Glomerular endothelial cell (primary cell): ENCODE measurements at places on chromosomes 16 and 17. TPM values are rescaled to one million over a fixed set of nuclear protein-coding genes. Genes with fewer than 3 reads are reported as not detected.
A peak's percentile ranks its signal among the peaks of the same experiment; 100 is the strongest.

- no peak for DNase-seq
Measured at GRCh38 chr17:81983639-81984373, 6.4 kb downstream of the ASPSCR1 start.

The HS3ST3B1 gene
- 7.0 and 9.4 TPM in 2 replicates for total RNA-seq

GRCh38 chr16:89417352-89417751 is 73.0 kb downstream of the ANKRD11 start:
- DNase-seq, result no peak

GRCh38 chr17:41972571-41973407 is 6.2 kb downstream of the CNP start:
- no peak for DNase-seq

GRCh38 chr16:87324411-87325275 is 7.5 kb upstream of the C16orf95 start:
- no peak for DNase-seq

The EVPL gene
- total RNA-seq, result 0.06 and 1.2 TPM in 2 replicates

DNA sequence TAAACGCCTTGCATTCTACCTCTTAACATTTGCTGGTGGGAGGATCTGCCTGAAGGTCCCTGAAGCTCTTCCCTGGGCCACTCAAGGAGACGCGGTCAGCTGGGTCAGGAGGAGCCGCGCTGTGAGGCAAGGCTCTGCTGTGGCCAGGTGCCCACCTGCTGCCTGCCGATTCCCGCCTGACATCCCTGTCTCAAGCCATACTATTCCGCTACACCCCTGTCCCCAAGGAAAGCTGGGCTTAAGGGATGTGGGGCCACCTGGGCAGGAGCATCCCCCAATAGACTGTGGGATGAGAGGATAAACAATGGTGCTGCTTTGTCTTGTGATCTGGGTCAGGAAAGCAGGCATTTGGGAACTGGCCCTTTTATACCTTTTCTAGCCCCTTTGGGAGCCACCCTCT is 5.1 kb downstream of the TPPP3 start:
- no peak for DNase-seq

DNA sequence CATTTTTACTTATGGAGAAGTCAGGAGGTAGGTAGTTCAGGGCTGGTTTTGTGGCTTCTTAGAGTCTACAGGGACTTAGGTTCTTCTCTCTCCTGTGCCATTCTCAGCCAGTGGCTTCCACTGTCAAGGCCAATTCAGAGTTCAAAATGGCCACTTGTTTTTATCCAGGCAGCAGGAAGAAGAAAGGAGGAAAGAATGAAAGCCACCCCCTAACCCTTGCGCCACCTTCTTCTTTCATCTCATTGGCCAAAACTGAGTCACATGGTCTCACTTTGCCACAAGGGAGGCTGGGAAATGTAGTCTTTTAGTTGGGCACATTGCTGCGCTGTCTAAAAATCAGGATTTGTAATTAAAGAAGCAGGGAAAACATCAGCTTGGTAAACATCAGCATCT is 60.8 kb upstream of the MED9 start:
- DNase-seq, result peak; percentile 63

- DNase-seq, result no peak
Measured at GRCh38 chr17:80190716-80191115, 20.9 kb downstream of the CARD14 start.

The SULT1A2 gene
- total RNA-seq, result not detected in 2 replicates

GRCh38 chr17:57288773-57289121 is 32.4 kb downstream of the MSI2 start:
- no peak for DNase-seq

The TELO2 gene
- total RNA-seq, result 17.3 and 26.4 TPM in 2 replicates

DNA sequence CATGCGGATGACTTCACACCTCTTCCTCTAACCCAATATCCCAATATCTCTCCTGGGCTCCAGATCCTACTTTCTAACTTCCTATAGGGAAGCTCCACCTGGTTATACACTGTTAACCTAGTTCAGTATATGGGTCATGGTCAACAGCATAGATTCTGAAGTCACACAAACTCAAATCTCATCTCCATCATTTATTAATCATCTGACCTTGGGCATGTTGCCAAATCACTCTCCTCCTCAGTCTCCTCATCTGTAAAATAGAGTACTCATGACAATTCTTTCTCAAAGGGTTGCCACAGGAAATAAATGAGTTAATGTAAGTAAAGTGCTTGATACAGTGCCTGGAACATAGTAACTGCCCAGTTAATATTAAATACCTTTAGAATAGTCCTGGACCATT is 593 bp upstream of the CD300E start:
- no peak for DNase-seq

The HES7 gene
- not detected in 2 replicates for total RNA-seq

DNA sequence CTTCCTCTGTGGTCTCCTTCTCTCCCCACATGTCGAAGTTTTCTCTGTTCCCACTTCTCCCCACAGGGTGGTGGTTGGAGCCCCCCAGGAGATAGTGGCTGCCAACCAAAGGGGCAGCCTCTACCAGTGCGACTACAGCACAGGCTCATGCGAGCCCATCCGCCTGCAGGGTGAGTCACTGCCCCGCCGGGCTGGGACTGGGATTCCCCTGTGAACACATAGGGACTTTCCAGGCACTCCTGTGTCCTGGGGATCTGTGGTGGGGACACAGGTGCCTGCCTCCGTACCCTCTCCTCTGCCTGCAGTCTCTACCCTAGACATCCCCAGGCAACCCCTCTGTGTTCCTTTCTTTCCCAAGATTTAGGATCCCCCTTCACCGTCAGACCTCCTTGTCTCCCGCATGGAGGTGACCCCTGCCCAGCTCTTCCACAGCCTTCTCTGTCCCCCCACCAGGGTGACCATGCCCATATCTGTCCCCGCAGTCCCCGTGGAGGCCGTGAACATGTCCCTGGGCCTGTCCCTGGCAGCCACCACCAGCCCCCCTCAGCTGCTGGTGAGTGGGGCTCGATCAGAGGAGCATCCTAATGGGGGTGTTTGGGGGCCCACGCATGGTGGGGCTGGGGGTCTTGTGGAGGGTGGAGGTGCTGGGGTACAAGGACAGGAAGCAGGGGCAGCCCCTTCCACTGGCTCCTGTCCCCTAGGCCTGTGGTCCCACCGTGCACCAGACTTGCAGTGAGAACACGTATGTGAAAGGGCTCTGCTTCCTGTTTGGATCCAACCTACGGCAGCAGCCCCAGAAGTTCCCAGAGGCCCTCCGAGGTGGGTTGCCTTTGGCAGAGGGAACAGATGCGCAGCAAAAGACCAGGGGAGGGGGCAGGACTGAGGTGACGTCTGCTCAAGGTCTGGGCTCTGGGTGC is 5.8 kb downstream of the ITGAM start:
- DNase-seq, result no peak

The PLA2G10 gene
- total RNA-seq, result not detected in 2 replicates

The GDPD3 gene
- total RNA-seq, result 0.82 and 5.3 TPM in 2 replicates

DNA sequence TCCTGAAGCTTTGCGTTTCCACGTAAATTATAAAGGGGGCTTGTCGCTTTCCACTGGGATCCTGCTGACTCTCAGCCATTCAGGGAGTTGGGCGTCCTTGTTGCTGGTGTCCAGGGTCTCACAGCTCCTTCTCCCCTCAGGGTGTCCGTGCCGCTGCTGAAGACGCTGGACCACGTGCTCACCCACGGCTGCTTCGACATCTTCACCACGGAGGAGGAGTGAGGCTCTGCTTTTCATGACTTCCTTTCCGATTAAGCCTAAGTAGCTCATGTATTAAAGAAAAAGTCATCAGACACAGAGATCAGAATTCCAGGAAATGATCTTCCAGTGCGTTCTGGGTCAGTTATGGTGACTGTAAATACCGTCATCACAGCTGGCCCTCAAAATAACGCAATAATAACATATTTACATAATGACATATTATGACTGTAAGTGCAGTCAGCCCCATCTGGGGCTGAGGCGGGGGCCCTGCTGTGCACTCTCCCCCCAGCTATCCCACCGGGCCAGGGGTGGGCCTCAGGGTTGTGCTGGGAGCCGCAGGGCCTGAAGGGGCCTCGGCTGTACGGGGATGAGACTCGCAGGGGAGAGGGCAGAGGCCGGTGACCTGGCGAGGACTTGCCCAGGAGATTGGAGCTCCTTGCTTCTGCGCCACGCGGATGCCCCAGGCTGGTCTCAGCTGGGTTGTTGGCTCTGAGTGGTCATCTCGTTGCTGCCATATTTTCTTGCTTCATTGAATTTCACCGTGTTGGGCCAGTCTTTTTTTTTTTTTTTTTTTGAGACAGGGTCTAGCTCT is 92.9 kb upstream of the ZNF750 start:
- DNase-seq, result peak; percentile 7

DNA sequence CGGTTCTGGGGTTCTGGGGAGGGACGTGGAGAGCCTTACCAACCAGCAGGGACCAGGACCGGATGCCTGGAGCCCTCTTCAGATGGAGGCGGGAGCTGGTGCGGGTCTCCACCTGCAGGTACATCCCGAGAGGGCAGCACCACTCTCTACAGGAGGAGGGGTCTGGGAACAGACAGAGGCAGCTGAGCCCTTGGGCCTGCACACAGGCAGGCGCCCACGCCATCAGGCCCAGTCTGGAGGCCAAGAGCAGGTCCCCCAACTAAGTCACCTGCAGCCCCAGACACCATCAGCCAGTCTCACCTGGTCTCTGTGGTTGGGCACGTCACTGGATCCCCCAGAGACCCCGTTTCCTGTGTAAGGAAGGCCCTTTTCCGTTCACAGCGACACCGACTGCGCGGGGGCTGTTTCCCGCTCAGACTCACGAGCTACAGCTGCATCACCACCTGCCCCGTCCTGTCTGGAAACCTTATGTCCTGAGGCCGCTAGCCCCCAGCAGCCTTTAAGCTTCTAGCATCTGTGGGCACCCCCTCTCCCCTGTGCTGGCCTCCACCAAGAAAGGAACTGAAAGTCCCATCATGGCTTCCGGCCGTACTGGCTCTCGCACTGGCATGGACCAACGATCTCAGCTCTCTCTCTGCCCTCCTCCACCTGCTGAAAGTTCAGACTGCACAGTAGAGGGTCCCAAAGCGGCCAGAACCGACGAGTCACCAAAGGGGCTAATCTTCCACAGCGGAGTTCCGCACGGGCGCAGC is 1.2 kb downstream of the CYBC1 start:
- no peak for DNase-seq

DNA sequence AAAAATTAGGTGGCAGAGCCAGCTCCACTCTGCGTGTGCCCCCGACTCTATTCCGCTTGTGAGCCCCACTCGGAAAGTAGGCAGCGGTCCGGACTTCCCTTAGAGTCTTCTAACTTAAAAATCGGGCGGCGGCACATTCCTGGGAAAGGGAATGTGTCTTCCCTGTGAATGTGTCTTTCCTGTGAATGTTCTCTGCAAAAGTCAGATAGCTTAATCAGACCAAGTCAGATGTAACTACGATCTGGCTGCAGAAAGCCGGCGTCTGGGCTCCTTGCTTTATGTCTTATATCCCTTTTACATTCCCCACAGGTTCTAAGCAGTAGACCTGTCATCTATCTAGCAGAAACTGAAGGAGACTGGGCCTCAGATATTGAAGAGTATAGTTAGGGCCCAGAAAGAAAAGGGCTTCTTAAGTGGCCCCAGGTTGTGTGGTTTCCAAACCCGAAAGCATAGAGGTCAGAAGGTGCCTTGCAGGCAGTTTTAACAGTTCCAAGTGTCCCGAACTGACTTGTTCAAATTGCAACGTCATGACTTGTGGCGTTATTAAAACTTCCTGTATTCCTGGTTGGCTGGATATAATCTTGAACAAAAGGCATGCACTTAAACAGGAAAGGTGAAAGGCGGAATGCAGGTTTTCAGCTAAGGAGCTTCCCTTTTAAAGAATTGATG is 601 bp downstream of the PHKB start:
- DNase-seq, result peak; percentile 36

- no peak for DNase-seq
Measured at GRCh38 chr17:21686165-21687015, 5.9 kb upstream of the KCNJ18 start.

The XYLT1 gene
- 5.6 and 6.0 TPM in 2 replicates for total RNA-seq

- no peak for DNase-seq
Measured at GRCh38 chr17:34980681-34981537, 597 bp downstream of the LIG3 start.

- no peak for DNase-seq
Measured at GRCh38 chr16:20612551-20613480, 36.6 kb upstream of the ACSM2B start.

The TEX19 gene
- total RNA-seq, result not detected in 2 replicates

- no peak for DNase-seq
Measured at GRCh38 chr17:62121025-62121730, 56.1 kb upstream of the MED13 start.

The LASP1 gene
- total RNA-seq, result 341 and 399 TPM in 2 replicates

DNA sequence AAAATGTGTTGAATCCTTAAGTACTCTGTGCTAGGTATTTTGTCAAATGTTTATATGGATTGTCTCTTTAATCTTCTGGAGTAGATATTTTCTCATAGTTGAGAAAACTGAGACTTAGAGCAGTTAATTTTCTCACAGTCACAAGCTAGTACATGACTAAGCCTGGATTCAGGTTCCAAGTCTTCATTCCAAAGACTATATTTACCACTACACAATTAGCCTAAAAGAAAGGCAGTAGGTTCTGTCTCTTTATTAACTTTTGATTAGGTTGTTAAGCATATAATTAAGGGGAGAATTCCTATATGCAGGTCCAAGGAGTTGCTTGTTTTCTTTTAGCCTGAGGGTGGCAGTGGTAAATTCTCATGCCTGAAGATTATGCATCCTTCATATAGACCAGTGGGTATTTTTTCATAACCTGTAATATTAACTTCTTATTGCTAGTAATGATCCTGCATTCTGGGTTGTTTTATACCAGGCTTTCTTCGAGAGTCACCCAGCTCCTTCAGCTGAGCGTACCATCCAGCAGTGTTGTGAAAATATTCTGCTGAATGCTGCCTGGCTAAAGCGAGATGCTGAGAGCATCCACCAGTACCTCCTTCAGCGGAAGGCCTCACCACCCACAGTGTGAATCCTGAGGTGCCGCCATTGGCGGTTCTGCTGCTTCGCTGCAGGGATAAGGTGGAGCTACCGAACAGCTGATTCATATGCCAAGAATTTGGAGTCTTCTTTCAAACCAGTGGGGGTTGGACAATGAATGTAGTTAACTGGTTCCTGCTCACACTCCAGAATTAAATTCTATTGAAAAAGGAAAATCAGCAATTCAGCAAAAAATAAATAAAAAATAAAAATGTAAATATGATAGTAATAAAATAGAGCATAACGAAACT is 28.2 kb upstream of the KPNB1 start:
- no peak for DNase-seq

The HEXIM1 gene
- total RNA-seq, result 16.2 and 16.7 TPM in 2 replicates

The GUCY2D gene
- total RNA-seq, result not detected in 2 replicates

GRCh38 chr16:28120754-28121153 is 57.2 kb upstream of the GSG1L start:
- DNase-seq, result no peak

The TERB1 gene
- not detected in 2 replicates for total RNA-seq

DNA sequence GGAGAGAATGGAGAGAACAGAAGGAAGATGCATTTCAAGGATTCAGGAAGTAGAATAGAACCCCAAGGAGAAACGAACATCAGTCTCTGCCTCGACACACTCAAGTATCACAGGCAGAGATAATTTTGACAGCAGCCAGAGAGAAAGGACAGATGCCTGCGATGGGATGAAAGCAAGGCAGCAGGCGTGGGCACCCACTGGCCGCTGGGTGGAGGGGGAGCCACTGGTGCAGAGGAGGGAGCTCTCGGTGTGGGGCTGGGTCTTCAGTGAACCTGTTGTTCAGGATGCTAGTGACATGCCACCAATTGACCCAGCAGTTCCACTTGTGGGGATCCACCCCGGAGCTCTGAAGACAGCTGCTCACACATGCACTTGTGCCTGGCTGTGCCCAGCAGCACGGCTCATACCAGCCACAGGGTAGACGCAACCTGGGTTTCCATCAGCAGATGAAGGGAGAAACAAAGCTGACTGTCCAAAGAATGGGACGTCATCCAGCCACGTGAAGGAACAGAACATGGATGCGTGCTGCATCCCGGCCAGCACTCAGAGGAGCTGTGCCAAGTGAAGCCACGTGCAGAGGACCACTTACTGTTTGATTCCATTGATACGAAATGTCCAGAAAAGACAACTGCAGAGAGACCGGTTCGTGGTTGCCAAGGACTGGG is 127.0 kb downstream of the BANP start:
- DNase-seq, result no peak
